ENCODE measurements at places on chromosomes 11 and 22.

DNA sequence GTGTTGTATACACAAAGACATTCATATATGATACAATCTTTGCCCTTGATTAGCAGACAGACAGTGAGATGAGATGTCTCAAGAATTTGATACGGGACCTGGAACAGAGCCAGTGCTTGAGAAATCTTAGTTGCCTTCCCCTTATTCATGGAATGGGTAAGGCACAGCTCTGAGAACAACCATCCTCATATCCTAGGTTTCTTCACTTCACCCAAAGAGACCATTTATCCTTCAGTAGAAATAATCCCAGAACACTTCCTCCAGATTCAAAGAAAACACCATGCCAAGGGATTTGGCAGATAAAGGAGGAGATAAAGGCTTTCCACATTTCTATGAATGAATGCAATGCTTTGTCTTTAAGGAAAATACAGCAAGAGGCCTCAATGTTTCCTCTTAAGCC, 8.8 kb upstream of the IZUMO1R start:
- no peak for DNase-seq

- no peak for DNase-seq
These were observed 39.7 kb downstream of the ME3 start for GRCh38 chr11:86632499-86633269.

GRCh38 chr11:72223615-72224563, 678 bp upstream of the INPPL1 start:
- peak; percentile 48 for DNase-seq

DNA sequence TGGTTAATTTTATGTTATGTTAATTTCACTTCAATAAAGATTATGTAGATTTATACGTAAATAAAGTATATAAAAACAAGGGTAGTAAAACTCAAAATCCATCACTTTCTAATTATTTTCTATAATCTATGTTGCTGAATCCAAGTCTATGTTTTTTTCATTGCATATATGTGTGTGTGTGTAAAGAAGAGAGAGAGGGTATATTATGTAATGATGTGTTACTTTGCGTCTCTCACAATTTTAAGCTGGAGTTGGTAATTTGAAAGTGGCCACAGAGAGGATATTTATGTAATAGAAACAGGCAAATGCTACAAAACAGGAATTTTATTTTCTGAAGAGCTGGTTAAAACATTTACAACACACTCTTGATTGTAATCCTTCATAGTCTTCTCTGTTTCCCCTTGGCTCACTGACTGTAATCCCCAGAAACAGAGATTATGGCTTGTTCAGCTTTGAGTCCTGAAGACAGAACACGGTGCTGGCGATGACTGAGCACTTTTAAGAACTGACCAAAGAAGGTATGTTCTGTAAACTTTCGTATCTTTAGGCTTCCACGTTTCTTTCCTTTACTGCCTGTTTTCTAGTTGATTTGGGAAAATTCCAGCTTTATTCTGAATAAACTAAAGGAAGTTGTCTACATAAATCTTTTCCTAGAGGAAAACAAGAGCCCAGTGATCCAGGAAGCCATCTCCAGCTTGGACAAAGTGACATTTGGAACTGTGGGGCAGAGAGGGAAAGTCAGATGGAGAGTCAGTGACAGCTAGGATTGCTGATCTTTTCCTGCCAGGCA, 43.6 kb downstream of the OR2AG2 start:
- DNase-seq, result no peak

- no peak for DNase-seq
These were observed 86.9 kb upstream of the NNMT start for GRCh38 chr11:114209343-114209742.

- DNase-seq, result no peak
These were observed 284.4 kb downstream of the CTTN start for GRCh38 chr11:70682760-70683159.

- no peak for DNase-seq
These were observed 1.0 kb upstream of the OR6X1 start for GRCh38 chr11:123755344-123755743.

Measured in CD8-positive, alpha-beta memory T cell (primary cell).